Activated naive CD4-positive, alpha-beta T cell (primary cell): ENCODE measurements at places on chromosomes 5 and 9.

GRCh38 chr5:144460600-144460999 is 289.9 kb downstream of the KCTD16 start:
- no peak for DNase-seq

DNA sequence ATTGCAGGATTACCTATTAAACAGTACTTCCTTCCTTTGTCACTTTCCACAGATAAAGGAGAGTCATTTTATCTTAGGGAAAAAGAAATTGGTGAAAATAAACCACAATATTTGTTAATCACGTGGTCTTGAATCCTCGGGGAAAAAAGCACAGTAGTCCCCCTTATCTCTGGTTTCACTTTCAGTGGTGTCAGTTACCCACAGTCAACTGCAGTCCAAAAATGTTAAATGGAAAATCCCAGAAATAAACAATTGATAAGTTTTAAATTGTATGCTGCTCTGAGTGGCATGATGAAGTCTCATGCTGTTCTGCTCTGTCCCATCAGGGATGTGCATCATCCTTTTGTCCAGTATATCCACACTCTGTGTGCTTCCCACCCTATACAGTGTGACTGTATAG is 405.2 kb upstream of the MPDZ start:
- no peak for DNase-seq

DNA sequence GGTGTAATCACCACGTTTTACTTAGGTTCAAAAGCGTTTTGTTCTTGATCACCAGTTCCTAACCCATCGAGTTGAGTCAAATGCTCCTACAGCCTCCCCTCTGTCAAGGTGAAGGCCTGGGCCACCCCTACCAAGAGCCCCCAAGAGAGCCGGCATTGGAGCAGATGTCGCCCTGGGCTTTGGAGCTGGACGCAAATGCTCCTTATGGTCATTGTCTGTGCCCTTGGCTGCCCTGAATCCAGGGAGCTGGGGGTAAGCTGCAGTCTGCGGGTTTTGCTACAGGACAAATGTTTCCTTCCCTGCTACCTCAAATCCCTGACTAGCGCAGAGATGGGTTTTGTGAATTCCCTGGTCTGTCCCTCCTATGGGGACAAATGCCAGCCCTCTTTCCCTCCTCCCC is 4.9 kb downstream of the RNF183 start:
- DNase-seq, result no peak

DNA sequence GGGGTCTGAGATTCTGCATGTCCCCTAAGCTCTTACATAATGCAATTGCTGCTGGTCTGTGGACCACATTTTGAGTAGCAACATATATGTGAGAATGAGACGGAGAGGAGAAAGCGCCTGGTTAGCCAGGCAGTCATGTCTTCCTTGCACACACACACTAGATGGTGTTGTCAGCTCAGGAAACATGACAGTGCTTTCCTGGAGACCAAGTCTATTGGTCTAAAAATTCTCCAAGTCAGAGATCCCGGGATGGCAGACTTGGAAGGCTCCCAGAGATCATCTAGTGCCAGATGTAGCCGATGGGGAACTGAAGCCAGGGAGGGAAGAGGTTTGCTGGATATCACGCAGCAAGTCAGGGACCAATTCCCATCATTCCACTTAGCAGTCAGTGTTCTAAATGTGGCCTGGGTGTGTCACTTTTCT is 53.4 kb downstream of the GALNT12 start:
- no peak for DNase-seq

- no peak for DNase-seq
Observed at GRCh38 chr9:113463418-113464285, at the start of gene RGS3. Gene RGS3, plus strand, starts transcription at chr9:113463727. Its CDS starts 76 bp downstream, at chr9:113463803.

DNA sequence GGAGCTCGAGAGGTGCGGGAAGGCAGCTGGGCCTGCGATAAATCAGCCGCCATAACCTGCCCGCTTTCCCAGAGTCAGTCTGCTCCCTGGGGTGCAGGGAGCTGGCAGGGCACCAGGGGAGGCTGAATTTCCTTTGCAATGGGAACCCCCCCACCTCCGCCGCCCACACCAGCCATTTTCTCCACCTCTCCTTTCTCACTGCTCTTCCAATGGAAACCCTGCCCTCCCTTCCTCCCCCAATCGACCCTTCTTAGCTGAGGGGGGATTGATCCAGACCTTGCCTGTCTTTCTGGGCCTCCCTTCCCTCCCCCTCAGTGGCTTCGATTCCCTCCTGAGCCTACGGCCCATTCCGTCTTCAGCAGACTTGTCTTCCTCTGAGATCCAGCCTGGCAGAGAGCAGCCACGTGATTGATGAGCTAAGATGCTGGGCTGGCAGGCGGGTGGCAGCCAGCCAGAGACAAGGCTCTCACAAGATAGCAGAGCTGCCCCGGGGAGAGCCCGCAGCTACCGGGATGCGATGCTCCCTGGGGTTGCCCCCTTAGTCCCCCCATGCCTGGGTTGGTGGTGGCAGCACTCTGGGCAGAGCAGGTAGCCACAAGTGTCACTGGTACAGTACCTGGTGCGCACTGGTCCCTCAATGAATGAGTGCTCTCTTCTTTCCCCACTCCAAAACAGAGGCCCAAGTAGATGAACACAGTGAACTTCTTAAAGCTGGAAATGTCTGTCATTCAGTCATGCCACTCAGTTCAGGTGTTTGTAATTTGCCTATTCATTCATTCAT is 53.7 kb upstream of the FABP6 start:
- no peak for DNase-seq

GRCh38 chr9:104746798-104747197 is 685 bp upstream of the NIPSNAP3A start:
- no peak for DNase-seq

GRCh38 chr5:71475788-71476384 is 20.4 kb downstream of the BDP1 start:
- DNase-seq, result no peak

- DNase-seq, result peak; percentile 20
Observed at GRCh38 chr9:130579738-130580463, 524 bp downstream of the FUBP3 start.

DNA sequence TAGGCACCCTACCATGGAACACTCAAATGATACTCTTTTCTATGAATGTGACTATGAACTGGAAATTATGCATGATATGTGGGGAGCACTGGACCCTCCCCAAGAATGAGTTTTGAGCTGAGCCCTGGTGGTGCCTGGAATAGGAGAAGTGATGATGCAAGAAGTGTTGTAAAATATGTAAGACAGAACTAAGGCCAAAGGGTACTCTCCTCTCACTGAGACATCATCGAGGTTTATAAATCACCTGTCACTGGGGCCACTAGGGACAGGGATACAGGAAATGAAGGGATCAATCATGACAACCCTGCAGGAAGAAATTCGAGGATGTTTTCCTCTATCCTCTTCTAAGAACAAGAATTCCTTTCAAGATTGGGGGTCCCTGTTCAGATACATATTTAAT is 45.4 kb downstream of the PCSK1 start:
- no peak for DNase-seq

DNA sequence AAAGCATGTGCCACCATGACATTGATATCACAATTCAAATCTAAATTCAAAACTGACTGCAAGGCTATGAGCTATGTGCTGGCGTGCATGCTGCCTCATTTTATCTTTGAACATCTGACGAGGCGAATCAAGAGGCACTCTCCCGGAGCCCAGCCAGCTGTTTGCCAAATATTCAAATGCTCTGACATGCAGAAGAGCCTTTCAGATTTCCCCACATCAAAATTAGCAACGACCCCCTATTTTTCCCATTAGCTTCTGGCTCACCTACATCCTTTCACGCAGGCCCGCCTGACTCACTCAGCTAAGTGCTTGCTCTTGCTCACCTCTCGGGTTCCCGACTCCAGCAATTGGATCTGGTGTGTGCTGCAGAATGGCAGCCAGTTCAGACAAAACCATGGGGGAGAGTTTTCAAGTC is 159.0 kb downstream of the NR2F1-AS1 start:
- no peak for DNase-seq

DNA sequence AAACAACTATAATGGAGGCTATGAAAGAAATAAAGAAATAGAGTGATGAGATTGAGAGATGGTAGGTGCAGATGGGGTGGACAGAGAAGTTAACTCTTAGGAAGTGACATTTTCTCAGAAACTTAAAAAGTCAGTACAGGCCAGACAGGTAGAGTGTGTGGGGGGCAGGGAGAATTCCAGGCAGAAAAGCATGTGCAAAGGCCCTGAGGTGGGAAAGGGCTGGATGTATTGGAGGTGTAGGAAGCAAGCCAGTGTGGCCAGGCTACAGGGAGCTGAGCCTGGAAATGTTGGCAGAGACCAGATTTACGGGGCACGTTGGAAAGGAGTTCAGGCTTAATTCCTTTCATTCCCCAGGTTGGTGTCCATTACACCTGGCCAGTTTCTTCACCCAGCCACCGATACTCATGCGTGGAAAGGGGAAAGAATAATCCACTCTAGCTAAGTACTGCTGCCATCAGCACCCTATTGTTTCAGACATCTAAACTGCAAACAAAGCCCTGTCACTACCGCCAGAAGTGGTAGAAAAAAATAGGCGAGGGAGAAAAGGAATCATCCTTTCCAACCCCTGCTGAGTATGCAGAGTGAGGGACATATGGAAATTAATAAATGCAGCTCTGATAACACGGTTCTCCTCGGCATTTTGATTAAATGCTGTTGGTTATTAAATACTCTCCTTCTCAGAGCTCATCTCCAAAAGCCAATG is 116.8 kb upstream of the GPR151 start:
- DNase-seq, result no peak

DNA sequence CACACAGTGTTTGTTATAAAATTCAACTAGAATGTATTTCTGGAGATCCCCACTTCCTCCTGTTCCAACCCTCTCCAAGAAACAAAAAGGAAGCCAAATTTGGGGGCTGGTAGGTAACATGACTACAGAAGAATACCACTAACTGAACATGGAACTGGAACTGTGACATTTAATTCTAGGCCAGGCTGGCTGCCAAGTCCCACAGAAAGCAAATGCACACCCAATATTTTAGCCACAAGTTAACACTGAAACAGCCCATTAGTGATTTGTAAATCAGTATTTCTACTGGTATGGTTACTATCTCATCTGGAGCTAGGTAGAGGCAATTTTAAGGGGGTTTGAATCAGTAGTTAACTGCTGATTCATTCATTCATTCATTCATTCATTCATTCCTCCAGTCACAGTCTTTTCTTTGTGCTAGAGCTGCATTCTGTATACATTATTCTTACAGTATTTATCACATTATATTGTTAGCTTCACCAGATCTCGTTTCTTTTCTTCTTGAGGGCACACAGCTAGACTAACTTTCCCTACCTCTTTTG is 131.7 kb upstream of the GDNF start:
- DNase-seq, result no peak

DNA sequence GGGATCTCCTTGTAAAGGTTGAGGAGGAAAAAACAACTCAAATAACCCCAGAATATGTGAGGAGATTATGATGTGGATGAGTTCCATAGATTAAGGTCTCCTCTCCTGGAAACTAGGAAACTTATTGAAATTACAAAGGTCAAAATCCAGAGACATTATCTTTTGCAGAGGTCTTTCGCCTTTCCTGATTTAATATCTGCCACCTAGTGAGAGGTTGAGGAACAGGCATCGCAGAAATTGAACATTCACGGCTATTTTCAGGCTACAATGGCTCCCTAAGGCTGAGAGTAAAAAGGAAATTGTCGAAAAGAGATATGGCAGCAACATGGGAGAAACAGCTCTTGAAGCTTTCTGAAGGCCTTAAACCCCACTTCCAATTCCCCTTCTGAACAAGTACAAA is 127.5 kb upstream of the PLCXD3 start:
- no peak for DNase-seq

DNA sequence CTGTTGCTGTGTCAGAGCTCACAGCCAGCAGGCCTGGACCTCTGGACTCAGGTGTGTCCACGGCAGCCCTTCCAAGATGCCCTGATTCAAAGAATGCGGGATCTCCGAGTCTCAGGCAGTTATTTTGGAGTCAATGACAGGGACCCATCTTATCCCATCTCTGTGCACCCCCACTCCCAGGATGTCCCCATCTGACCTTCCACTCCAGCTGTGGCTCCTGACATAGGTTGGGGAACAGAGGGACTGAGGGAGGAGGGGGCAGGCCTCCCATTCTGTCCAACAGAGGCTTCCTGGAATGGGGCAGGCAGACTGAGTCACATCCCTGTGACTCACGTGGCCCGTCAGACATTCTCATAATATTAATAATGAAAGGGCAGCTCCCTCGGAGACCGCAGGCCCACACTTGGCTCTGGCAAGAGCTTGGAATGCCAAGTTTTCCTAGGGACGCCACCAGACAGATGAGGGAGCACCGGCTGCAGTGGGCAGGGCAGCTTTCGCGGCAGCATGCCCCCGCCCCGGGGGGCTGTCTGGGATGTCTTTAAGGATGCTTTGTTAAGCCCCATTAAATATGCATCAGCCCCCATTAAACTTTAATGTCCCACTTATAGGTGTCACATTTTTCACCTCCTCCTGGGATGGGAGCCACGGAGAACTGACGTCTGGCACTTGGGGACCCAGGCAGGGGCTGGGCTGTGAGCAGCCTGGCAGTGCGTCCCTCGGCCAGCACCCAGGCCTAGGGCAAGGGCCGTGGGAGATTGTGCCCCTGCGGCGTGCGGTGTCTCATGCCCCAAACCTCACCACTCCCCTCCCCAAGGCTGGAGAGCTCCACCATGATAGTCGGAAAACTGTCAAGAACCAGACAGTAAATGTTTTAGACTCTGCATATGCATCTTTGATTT is 23.6 kb upstream of the FIBCD1 start:
- no peak for DNase-seq

DNA sequence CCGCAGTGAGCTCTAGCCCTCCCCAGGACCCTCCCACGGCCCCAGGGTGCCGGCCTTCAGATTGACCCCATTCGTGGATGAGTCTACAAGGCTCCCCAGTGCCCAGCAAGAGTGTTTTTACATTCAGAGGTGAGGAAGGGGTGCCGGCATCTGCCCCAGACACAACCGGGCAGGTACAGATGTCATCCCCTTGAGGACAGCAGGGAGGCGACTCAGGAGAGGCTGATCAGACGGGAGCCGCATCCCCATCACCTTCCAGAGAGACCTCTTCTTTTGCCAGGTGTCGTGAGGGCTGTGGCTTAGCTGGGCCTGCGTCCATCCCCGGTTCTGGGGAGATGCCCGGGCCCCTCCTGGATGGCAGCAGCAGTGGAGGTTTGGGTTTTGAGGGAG is 4.3 kb upstream of the LRRC14B start:
- no peak for DNase-seq

- no peak for DNase-seq
Observed at GRCh38 chr5:178677429-178677828, 50.6 kb upstream of the CLK4 start.

GRCh38 chr5:135189024-135189423 is 155.0 kb upstream of the PITX1 start:
- DNase-seq, result no peak

GRCh38 chr9:98834386-98834785 is 26.9 kb downstream of the GALNT12 start:
- no peak for DNase-seq

DNA sequence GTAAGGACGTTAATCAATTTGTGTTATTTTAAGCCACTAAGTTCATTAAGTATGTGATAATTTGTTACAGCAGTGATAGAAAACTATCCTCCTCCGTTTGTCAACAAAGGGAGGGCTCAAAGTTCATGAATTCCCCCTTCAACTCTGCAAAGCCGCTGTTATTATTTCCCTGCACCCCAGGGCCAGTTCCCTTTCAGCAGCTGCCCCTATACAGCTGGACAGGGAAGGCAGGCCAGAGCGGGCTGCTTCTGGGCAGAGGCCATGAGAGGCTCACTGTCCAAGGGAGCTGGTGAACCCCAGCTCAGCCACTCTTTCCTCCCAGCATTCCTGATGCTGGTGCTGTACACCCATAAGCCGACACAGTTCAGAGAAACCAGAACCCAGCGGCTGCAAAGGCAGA is 102.4 kb upstream of the GPR151 start:
- no peak for DNase-seq

- DNase-seq, result no peak
Observed at GRCh38 chr5:362189-362588, 40.7 kb downstream of the AHRR start.
